ENCODE measurements at places on chromosomes 2 and 18.

- no peak for DNase-seq
Measured at GRCh38 chr2:72136331-72136730, 11.3 kb downstream of the CYP26B1 start.

DNA sequence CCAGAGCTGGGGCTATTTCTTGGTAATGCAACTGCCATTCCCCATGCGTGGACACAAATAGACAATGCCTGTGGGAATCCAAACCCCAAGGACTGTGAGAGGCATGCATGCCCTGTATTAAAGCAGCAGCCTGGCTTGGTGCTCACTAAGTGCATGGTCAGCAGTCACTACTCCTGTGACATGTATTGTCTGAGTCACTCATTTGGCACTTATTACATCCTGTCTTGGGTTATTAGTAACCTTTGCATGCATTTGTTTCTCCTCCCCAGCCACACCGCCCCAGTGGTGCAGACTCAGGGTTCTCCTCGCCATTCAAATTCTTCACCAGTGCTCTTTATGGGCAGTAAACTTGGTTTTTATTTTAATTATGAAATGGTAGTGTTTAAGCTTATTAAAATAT, 30.2 kb downstream of the PRKCE start:
- no peak for DNase-seq

DNA sequence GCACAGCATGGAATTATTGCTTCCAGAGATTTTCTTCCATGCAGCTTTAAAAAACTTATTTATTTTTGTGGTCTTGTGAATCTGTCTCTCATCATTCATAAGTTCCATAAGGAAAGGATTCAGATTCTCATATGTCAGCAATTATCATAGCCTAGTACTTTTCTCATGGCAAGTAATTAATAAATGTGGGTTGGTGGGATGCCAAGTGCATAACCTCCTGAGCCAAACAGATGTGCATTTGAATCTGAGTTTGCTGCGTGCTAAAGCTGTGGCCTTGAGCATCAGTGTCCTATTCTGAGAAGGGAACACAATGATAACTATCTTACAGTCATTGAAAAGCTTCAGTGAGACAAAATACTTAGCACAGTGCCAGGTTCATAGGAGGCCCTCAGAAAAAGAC, 331.9 kb downstream of the PDE11A start:
- no peak for DNase-seq

DNA sequence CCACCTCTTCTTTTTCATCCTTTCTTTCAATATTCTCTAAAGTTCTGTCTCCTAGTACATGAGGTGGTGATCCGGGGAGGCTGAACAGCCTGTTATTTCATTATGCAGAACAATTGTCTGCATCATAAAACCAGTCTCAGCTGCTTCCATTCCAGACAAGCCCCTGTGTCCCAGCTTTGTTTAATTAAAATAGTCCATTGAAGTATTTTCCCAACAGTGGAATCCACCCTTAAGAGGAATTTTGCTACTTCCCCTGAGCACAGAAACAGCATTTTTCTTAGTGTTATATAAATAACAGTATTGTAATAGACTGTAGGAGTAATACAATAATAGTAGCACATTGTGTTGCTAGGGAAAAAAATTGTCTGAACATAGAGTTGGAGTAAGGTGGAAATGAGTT, 395.4 kb upstream of the TCF4 start:
- DNase-seq, result no peak

DNA sequence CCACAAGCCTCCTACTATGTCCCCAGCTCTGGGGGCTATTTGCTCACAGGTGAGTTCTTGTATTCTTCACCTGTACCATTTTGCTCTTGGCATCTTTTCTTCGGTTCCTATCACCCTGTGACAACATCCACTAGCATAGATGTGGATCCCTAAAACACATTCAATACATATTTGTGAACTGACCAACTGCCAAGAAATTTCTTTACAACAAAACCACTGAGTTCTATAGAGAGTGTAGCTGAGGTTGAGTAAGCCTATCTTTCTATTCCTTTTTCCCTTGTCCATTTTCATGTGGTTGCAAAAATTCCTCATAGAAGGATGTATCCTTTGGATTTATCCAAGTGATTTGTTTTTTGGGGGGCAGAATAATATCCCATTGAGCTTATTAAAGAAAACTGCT, 192.7 kb upstream of the ITGA4 start:
- DNase-seq, result no peak

- no peak for DNase-seq
Measured at GRCh38 chr2:128585706-128586105, 267.0 kb upstream of the HS6ST1 start.

DNA sequence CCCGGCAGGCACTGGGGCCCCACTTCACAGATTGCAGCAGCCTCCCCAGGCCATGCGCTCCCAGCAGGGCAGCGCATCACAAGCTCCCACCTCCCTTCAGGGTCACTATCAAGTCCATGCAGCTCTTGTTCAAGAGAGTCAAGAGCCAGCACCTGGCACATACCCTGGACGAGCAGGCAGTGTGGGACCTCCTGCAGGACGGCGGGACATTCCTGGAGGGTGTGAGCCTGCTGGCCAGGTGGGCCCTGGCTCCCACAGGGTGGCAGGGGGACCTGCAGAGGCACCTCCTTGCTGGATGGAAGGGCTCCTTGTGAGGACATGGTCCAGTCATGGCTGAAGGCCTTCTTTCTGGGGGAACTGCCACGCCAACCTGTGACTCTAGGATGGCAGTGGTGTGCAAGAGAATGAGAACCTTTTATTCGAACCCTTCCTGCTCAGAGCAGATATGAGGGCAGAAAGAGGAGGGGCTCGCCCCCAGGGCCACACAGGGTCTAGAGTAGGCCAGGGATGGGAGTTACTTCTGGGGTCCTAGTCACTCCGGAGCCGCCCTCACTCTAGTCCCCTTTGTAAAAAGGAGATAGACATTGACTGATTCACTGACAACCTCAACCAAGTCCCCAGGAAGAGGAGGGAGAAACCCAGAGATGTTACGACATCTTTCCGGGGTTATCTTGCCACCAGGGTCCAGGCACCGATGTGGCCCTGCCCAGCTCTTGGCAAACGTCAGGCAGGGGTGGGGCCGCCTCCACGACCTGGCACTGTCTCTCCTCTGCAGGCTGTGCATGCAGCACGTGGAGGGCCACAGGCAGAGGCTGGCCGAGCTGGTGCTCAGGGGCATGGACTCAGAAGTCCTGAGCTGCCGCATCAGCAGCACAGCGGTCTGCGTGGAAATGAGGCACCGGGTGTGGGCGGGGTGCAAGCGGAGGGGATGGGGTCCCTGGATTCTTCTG, 31.3 kb downstream of the HJURP start:
- no peak for DNase-seq

DNA sequence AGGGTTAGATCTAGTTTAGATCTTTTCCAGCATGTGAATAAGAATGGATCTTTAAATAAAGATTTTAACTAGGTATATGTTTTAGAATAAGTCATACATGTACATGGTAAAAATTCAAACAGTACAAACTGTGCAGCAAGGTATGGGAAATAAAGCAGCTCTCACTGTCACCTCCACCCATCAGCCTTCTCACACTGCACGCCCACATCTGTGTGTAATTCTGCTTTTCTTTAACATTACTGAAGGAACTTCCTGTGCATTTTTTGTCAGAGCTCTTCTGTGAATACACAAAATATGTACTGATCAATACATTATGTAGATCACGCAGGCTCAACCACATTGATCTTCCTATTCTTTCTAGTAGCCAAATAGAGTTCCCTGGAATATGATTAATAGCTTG, 3.4 kb downstream of the CASP8 start:
- DNase-seq, result no peak

DNA sequence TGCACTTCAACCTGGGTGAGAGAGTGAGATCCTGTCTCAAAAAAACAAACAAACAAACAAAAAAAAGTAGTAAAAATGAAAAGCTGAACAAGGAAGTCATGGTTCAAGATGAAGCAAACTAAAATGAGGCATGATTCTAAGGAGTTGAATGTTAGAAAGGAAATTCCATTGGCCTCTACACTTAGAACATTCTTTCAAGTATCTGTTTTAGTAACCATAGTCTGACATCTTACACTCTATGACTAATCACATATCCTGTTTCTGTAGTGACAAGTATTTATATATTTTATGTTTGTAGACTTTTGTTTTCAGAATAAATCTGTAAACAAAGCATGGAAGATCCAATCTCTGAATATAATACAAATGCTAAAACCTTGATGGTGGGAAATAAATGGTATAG, 164.1 kb downstream of the KIAA1328 start:
- no peak for DNase-seq

GRCh38 chr2:74137651-74138599, 9.8 kb downstream of the BOLA3 start:
- no peak for DNase-seq

DNA sequence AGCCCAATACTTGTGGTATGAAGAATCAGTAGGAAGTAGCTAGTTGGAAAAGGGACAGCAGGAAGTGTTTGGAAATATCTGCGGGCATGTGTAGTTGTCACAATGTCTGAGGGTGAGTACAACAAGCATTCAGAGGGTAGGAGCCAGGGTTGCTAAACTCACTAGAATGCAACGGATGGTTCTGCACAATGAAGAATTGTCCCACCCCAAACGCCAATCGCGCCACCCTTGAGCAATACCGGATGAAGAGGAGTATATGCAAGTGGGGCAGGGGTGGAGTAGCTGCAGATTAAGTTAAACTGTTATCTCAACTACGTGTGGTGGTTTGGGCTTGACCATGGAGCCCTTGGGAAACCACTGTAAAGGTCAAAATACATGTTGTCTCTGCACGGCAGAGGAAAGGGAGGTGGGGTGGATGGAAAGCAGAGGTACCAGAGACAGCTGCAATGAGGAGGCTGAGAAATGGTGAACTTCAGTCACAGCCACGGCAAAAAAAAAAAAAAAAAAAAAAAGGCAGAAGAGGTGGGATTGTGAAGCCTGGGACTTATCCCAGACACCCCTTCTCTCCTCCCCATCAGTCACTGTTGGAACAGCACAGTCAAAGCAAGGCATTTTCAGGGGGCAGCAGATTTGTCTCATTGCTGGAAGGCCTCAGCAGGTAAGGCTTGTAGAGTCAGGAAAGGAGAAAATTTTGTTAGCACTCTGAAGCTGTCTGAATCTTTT, 5.2 kb downstream of the CCL20 start:
- no peak for DNase-seq

DNA sequence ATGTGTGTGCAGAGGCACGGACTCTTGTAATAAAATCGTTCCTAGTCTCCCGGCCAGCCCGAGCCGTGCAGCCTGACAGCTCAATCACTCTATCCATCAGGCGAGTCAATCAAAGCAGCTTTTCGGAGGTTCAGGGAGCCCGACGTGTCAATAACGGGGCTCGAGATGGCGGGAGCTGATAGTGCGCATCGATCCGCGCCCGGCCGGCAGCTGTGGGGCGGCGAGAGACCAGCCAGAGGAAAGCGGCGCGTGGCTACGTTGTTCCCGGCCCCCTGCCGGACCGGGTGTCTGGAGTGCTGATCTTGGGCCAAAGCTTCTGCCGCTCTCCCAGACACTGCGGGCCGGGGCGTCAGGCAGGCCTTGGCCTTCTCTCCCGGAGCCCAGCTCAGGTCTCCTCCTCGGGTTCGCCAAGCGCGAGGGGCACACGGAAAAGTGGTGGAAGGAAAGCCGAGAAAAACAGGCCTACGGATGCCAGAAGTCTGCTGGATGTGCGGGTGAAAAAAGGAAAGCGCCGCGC, 2.4 kb downstream of the EN1 start:
- DNase-seq, result peak; percentile 57

DNA sequence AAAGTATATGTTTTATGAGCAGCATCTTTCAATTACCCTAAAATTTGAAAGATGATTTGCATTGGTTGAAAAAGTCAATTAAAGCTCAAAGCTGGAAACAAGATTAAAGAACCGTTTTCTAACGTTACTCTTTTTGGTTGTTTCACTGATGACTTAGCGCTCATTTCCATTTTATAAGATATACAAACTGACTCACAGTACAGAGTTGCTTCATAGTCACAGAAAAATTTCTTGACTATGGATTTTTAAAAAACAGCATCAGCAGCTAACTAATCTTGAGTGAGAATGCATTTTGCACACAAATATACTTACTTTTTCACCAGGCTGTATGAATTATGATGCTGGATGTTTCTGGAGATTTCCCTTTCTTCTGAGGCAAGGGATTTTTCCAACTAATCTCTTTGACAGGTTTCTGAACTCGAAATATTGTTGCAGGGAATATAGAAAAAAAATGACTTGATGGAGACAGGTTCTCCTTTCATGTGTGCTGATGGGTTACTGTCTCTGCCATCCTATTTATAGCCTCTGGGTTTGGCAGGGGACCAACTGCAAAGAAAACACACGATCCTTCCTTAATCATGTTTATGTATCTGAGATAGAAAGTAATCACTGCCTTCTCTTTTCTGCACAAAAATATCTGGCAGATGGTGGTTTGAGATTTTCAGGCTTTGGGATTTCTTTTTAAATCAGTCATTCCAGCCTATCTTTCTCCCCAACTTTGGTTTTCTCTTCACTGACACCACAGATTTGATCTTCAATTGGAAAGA, 129.4 kb upstream of the DAPL1 start:
- DNase-seq, result no peak

DNA sequence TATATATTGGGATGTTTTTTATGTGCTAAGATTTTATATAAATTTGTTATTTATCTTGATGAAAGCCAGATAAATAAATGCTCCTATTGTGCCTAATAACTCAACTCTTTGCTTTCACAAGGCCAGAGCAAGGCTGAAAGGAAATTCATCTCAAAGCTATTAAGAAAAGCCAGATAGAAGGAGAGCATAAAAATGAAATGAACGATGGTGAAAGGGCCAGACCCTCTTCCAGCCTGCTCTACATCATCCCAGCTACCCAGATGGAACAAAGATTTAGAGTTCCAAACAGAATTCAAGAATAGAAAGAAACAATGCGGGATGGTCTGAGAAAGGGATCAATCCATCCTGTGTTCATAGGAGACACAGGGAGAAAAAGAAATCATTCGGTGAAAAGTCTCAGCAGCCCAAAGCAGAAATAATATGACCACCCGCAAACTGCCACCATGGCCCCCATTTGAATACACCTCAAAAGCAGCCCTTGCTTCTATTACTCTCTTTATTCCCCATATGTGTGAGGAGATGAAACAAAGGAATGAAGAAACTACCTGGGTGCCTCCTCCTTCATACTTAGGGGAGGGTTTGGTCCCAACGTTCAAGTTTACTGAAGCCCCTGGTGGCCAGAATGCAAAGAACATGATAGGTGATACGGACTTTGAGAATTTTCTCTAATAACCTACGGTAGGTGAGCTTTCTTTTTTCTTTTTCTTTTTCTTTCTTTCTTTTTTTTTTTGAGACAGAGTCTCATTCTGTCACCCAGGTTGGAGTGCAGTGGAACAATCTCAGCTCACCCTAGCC, 110.1 kb upstream of the FBXO11 start:
- no peak for DNase-seq

- DNase-seq, result no peak
Measured at GRCh38 chr2:207937823-207938222, 87.5 kb downstream of the PLEKHM3 start.

- DNase-seq, result no peak
Measured at GRCh38 chr2:208319391-208319790, 53.3 kb downstream of the PIKFYVE start.
